ENCODE measurements at places on chromosomes 1 and 21. TPM values are rescaled to one million over a fixed set of nuclear protein-coding genes. Genes with fewer than 3 reads are reported as not detected.

FOXJ3 gene
- total RNA-seq, result 14.4 TPM

COPA gene
- 193 TPM for total RNA-seq

LCE6A gene
- not detected for total RNA-seq

LYPD8 gene
- not detected for total RNA-seq

AK4 gene
- total RNA-seq, result 3.3 TPM

KCNA2 gene
- total RNA-seq, result not detected

TRIM62 gene
- 4.2 TPM for total RNA-seq

PGBD5 gene
- total RNA-seq, result under 0.01 TPM

NIBAN1 gene
- 23.6 TPM for total RNA-seq

GBP7 gene
- total RNA-seq, result not detected
